ENCODE measurements at places on chromosomes 16 and 17. TPM values are rescaled to one million over a fixed set of nuclear protein-coding genes. Genes with fewer than 3 reads are reported as not detected.

KRTAP4-1 gene
- not detected for total RNA-seq

NPIPB2 gene
- 2.7 TPM for total RNA-seq

DYNLRB2 gene
- total RNA-seq: 1.9 TPM

PYDC1 gene
- total RNA-seq: 0.93 TPM

ZNF750 gene
- total RNA-seq: 1.1 TPM

FOXF1 gene
- 58.1 TPM for total RNA-seq

KCNG4 gene
- total RNA-seq: not detected

BCL6B gene
- 3.9 TPM for total RNA-seq

ADGRG3 gene
- total RNA-seq: 2.8 TPM

KRTAP3-1 gene
- not detected for total RNA-seq

CA5A gene
- total RNA-seq: not detected

SYCE1L gene
- total RNA-seq: not detected

PIK3R5 gene
- 13.1 TPM for total RNA-seq

TMEM100 gene
- 63.8 TPM for total RNA-seq

Data from gastroesophageal sphincter (tissue), 4 donors.